Sigmoid colon (tissue), 7 donors: ENCODE measurements at places on chromosomes 11 and 22.

DNA sequence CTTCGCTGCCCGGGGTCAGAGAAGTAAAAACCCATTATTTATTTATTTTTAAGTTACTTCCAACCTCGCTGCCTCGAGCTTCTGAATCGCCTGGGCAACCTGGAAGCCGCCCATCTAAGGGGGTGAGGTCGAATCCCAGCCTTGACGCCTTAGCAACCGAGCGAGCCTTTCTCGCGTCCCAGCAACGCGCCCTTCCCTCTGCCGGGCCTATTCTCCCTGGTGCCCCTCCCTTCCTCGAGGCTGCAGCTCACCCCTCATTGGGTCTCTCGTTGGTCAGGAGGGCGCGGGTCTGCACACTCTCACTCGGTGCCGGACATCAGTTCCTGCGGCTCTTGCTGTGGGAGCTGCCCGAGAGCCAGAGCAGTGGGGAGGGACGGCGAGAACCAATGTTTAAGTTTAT, at the start of gene CCDC81:
CCDC81 (plus strand) TSS at position 302 of the 400 bp plus-strand sequence. CDS start 277 bp downstream, outside the sequence.
- no peak for DNase-seq

- no peak for DNase-seq
Observed at GRCh38 chr11:46099963-46100316, 21.3 kb downstream of the PHF21A start.

- DNase-seq = no peak
Observed at GRCh38 chr22:16559056-16559955, 33.3 kb downstream of the CCT8L2 start.

- DNase-seq = peak; percentile 69
Observed at GRCh38 chr22:38655519-38656255, 505 bp downstream of the FAM227A start.

DNA sequence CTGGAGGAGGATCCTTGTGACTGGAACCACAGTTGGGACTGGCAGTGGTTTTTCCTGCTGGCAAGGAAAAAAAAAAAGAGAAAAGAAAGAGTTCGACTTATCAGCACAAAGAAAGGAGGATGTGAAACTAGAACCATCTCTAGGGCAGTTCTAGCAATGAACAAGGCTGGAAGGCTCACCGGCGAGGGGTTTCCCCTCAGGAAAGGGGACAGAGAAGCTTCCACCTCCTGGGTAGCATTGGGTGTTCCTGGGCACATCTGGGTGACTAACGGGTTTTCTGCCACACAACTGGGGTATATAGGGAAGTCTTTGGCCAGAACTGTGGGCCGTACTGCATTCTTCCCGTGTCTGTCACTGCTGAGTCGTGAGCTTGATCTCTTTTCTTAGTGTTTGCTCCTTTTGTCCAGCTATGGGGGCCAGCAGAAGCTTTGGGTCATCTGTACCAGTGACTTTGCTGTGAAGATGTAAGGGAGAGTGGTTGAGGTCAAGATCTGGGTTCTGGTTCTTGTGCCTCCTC, 109.4 kb upstream of the OR4B1 start:
- DNase-seq = no peak

- no peak for DNase-seq
Observed at GRCh38 chr11:69587454-69588090, 53.4 kb upstream of the CCND1 start.

- DNase-seq = peak; percentile 64
Observed at GRCh38 chr11:61918251-61918937, 1.0 kb upstream of the RAB3IL1 start.

DNA sequence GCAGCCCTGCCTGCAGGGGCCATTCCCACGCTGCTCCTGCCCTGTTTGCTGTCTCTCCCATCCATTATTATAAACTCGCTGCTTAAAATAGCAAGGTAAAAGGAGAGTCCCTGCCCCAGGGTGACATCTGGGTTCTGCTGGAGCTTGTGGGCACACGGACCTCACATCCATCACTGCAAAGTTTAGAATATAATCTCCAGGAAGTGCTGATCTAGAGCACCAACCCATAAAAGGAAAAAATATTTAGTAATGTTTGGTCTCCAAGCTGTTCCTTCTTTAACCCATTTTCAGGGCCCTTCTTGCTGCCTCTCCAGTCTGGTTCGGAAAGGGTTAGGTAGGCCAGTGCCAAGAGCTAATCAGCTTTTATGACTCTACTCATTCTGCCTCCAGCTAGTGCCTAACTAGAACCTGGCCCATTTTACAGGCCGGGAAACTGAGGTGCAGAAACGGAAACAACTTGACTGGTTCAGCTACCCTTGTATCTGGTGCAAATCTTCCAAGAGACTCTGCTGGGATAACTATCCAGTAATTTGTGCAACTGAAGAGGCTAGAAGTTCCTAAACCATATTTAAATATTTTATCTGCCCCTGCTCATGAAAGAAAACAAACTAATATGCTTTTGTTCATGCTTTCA, 37.5 kb downstream of the IRAG1 start:
- DNase-seq = peak; percentile 32

- no peak for DNase-seq
Observed at GRCh38 chr11:118342503-118343161, at the start of gene CD3D. Gene CD3D (minus strand): TSS chr11:118342705. CDS start chr11:118342607, 98 bp downstream.
